ENCODE measurements at places on chromosomes 13 and 19.

- no peak for DNase-seq
Observed at GRCh38 chr13:100149389-100149788, 60.5 kb downstream of the PCCA start.

DNA sequence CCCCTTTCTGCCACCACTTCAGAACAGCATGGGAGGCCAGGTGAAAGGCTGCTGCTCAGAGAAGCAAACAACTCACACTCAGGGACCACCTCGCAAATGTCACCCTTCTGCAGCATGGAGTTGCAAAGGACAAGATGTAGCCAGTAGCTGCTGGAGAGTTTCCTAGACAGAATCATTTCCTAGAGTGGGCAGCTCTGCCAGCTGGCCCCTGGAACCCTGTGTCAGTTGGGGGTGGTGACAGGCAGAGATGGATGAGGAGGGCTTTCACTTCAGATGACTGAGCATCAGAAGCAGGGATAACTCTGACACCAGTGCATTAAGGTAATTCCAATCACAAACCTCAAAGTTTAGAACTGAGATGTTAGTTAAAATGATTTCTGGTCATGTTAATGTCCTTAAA lies 34.4 kb upstream of the EPHX3 start:
- DNase-seq: no peak

- peak; percentile 94 for DNase-seq
Observed at GRCh38 chr19:38869836-38870607, 8.1 kb downstream of the RINL start.

GRCh38 chr19:29292153-29292552 lies 79.2 kb upstream of the UQCRFS1 start:
- no peak for DNase-seq

- no peak for DNase-seq
Observed at GRCh38 chr13:23654111-23655110, 84.2 kb downstream of the TNFRSF19 start.

Data from activated CD4-positive, alpha-beta T cell treated with anti-CD3 and anti-CD28 coated beads, Interleukin-2, amount 50 U/mL, for 48 hours (primary cell).